ENCODE measurements at places on chromosomes 7 and 10. TPM values are rescaled to one million over a fixed set of nuclear protein-coding genes. Genes with fewer than 3 reads are reported as not detected.

RBM33 gene
- polyA plus RNA-seq, result 87.0 TPM

TMEM229A gene
- not detected for polyA plus RNA-seq

CPXM2 gene
- not detected for polyA plus RNA-seq

HTR5A gene
- not detected for polyA plus RNA-seq

GPNMB gene
- not detected for polyA plus RNA-seq

ZNF394 gene
- 71.6 TPM for polyA plus RNA-seq

LIPK gene
- polyA plus RNA-seq, result not detected

TCF7L2 gene
- not detected for polyA plus RNA-seq

SHH gene
- 0.17 TPM for polyA plus RNA-seq

CFAP69 gene
- polyA plus RNA-seq, result not detected

TLL2 gene
- 0.40 TPM for polyA plus RNA-seq

CACNB2 gene
- polyA plus RNA-seq, result 0.61 TPM

NKX6-2 gene
- polyA plus RNA-seq, result 1.6 TPM

IL2RA gene
- polyA plus RNA-seq, result 1.8 TPM

RTKN2 gene
- 0.04 TPM for polyA plus RNA-seq

CALML5 gene
- polyA plus RNA-seq, result not detected

MMP21 gene
- not detected for polyA plus RNA-seq

GPC2 gene
- polyA plus RNA-seq, result not detected

FAM25A gene
- not detected for polyA plus RNA-seq

SAMD9L gene
- 66.7 TPM for polyA plus RNA-seq

CC2D2B gene
- not detected for polyA plus RNA-seq
